Left lung (tissue), 14 donors: ENCODE measurements at places on chromosomes 7 and 10.

DNA sequence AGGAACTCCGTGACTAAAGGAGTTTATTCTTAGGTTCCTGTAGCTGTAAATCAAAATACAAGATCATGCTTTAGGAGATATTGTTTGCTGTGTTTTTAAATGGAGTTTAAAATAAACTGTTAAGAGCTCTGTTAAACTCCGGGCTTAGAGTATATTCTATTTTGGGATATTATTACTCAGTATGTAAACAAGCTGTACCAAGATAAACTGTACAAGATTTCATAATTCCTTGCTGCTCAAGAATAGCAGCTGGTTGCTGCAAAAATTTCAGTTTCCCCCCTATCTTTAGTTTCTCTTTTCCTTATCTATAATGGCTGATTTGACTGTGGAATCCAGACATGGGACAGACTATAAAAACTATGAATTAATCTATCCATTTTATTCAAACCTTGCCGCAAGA, 215.7 kb downstream of the HTR7 start:
- no peak for DNase-seq

- no peak for DNase-seq
Measured at GRCh38 chr7:130254555-130254954, 12.1 kb upstream of the CPA2 start.

GRCh38 chr7:128236924-128237586, 4.0 kb upstream of the LEP start:
- no peak for DNase-seq

DNA sequence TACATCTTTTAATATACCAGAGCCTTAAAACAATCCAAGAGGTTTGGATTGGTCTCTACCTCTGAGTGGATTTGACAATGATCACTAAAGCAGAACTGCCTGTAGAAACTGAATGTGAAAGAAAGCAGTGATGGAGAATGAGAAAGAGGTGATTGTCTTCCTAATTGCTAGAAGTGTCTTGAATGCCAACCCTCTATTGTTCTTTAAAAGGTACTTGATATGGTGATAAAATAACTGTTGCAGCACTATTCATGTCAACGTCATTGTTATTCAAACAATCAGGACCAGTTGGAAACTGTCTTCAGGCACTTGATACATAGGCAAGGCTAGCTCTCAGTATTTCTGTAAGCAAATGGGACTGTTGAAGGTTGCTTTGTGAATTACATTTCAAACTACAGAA, 47.9 kb upstream of the ITPRID1 start:
- DNase-seq: no peak

GRCh38 chr7:97506728-97507127, 225.2 kb upstream of the TAC1 start:
- DNase-seq: no peak

- DNase-seq: no peak
Measured at GRCh38 chr7:142487124-142487523, 229.3 kb upstream of the PRSS58 start.

DNA sequence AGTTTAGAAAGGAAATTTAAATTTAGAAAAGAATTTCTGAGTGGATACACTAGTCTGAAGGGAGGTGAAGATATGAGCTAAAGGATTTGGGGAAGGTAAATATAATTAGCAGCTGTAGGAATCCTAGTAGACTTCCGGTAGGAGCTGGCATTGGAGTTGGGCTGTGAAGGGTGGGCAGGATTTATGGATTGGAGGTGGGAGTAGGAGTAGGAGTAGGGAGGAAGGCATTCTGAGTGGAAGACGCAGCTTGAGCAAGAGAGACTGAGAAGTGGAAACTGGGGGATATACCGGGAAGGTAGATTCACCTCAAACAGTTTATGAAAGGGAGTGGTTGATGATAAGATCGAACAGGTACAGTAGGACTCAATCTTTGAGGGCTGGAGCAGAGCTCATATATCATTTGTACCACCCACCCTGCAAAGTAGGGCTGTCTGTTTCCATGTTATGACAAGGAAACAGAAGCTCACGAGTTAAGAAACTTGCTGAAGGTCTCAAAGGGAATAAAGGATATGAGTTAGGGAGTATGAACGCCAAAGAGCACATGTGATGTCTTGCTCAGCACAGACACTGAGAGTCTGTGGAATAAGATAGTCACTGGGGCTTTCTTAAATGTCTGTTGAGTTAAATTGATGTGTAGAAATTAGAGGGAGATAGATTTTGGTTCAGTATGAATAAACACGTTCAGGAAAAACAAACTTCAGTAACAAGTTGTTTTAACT, 81.6 kb downstream of the RPS24 start:
- DNase-seq: no peak

DNA sequence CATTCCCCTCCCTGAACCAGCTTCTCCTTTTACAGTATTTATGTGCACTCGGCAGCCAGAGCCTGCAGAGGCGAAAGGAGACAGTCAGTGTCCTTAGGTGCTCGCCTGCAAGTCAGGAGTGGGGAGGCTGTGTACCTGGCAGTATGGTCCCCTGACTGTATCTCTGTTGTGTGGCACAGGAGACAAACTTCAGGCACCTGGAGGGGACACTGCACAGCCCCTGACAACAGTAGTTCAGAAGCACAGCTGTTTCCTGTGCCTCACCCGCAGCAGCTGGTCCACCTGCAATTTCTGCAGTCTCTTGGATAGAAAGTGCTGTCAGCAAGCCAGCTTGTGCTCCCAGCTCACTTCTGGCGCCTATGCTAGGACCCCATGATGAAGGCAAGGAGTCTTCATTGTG, 73.4 kb upstream of the LAMB4 start:
- DNase-seq: no peak
